ENCODE measurements at places on chromosomes 13 and 19. TPM values are rescaled to one million over a fixed set of nuclear protein-coding genes. Genes with fewer than 3 reads are reported as not detected.

NECTIN2 gene
- 154 TPM for total RNA-seq

DNA sequence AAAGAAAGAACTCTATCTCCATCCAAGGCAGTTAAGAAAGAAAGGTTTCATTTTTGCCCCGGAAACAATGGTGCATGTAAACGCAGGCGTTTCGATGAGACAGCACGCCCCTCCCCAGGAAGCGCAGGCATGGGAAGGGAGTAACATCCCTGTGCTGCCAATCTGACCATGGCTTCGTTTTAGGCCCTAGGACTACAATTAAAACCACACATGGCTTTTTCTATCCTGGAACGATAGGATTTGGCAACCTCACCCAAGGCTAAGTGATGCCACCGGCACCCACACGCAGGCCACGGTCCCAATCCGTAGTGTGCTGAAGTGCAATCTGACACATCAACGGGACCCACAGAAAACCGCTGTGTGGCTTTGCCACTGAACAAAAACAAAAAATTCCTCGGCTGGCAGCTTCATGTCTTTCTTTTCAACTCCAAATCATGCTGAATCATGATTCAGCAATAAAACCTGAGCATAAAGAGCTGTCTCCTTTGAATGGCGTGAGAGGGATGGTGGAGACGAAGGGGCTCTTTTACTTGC lies 24.2 kb downstream of the RANBP3 start:
- DNase-seq = peak; percentile 33

DNA sequence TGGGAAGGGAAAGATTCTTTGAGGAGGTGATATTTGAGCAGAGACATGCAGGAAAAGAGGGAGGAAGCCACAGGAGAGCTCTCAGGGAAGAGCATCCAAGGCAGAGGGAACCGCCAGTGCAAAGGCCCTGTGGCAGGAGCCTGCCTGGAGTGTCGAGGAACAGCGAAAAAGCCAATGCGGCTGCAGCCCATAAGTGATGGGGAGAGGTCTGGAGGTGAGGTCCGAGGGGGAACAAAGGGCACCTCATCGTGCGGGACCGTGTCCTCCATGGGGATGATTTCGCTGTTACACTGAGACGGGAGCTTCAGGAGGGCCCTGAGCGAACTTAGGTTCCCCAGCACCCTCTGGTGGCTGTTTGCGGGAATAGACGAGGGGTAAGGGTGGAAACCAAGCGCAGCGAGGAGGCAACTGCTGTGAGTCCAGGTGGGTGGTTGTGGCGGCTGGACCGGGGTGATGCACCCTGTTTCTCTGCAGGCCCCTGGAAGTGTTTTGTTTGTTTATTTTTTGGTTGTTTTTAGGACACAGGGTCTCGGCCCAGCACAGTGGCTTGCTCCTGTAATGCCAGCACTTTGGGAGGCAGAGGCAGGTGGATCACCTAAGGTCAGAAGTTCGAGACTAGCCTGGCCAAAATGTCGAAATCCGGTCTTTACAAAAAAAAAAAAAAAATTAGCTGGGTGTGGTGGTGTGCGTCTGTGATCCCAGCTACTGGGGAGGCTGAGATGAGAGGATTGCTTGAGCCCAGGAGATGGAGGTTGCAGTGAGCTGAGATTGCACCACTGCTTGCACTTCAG lies 5.9 kb upstream of the EHD2 start:
- DNase-seq = peak; percentile 89

GRCh38 chr19:27767234-27767633 lies 1445.7 kb downstream of the UQCRFS1 start:
- no peak for DNase-seq

DNA sequence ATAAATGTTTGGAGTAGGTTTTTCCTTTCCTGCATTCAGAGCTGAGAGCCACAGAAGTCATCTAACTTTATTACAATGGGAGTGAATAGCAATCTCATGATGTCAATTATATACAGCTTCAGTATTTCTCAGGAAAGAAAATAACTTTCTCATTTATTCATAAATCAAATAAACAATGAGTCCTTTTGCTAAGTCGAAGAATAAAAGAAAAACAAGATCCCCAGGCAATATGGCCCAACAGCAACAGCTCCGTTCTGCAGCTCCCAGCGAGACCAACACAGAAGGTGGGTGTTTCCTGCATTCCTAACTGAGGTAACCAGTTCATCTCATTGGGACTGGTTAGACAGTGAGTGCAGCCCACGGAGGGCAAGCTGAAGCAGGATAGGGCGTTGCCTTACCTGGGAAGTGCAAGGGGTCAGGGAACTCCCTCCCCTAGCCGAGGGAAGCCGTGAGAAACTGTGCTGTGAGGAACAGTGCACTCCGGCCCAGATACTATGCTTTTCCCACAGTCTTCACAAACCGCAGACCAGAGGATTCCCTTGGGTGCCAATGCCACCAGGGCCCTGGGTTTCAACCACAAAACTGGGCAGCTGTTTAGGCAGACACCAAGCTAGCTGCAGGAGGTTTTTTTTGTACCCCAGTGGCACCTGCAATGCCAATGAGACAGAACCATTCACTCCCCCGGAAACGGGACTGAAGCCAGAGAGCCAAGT lies 128.2 kb downstream of the SLITRK1 start:
- no peak for DNase-seq

DNA sequence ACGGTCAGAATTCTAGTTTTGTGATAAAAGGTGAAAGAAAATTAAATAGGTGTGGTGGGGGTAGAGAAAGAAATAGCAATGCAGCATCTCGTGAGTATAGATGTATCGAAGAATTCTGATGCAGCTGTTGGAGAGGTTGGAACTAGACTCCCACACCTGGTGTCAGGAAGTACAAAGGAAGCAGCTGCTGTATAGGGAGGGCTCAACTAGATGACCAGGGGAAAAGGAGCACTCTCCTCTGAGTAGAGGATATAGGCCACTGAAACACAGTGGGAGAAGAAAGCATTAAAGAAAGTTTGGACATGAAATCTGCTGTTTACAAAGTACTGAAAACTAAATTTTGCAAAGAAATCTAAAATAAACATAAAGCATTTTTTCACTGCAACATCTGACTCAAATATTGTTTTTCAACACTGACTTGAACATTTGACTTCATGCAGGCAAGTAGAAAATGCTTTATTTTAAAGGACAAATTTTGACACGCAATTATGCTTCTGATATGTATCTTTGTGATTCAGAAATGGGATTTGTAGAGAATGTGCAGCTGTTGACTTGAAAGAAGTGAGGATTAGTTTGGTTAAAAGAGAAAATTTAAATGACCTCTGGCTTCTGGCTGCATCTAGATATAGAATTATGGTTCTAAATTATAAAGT lies 82.2 kb downstream of the MIPEP start:
- peak; percentile 33 for DNase-seq

GRCh38 chr13:40629678-40630384 lies 36.6 kb downstream of the FOXO1 start:
- DNase-seq = no peak

GRCh38 chr13:81184556-81185265 lies 843.8 kb upstream of the SPRY2 start:
- no peak for DNase-seq

GRCh38 chr19:1844513-1845124 lies 3.7 kb downstream of the REXO1 start:
- no peak for DNase-seq

DNA sequence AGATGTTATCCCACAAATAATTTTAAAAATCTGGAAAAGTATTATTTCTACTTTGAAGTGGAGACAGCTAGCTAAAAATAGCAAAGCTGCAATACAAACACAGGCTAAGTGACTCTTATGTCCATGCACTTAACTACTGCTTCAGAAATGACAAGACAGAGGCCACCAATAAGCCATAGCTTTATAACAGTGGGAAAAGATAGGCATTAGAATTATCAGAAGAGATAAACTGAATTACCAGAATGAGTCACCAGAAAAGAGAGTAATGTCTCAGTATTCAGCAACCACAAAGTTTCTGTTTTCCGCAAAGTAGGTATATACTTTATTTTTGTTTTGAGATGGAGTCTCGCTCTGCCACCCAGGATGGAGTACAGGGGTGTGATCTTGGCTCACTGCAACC lies 17.1 kb downstream of the CLN5 start:
- no peak for DNase-seq

GRCh38 chr19:55985254-55985653 lies 1.3 kb upstream of the NLRP5 start:
- DNase-seq = no peak

All from dermis blood vessel endothelial cell (primary cell).